ENCODE measurements at places on chromosomes 2 and 18. TPM values are rescaled to one million over a fixed set of nuclear protein-coding genes. Genes with fewer than 3 reads are reported as not detected.

DNA sequence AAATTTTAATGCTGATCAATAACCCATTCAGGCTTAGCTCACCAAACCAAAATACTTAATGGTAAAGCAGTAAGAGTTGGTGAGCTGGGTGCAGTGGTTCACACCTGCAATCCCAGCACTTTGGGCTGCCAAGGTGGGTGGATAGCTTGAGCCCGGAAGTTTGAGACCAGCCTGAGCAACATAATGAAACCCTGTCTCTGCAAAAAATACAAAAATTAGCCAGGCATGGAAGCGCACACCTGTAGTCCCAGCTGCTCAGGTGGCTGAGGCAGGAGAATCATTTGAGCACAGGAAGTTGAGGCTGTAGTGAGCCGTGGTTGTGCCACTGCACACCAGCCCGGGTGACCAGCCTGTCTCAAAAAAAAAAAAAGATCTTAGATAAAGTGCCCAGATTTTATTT, 35.7 kb upstream of the MPP4 start:
- DNase-seq = no peak

Gene IL1A
- not detected for total RNA-seq

Gene OR6B2
- total RNA-seq = not detected

DNA sequence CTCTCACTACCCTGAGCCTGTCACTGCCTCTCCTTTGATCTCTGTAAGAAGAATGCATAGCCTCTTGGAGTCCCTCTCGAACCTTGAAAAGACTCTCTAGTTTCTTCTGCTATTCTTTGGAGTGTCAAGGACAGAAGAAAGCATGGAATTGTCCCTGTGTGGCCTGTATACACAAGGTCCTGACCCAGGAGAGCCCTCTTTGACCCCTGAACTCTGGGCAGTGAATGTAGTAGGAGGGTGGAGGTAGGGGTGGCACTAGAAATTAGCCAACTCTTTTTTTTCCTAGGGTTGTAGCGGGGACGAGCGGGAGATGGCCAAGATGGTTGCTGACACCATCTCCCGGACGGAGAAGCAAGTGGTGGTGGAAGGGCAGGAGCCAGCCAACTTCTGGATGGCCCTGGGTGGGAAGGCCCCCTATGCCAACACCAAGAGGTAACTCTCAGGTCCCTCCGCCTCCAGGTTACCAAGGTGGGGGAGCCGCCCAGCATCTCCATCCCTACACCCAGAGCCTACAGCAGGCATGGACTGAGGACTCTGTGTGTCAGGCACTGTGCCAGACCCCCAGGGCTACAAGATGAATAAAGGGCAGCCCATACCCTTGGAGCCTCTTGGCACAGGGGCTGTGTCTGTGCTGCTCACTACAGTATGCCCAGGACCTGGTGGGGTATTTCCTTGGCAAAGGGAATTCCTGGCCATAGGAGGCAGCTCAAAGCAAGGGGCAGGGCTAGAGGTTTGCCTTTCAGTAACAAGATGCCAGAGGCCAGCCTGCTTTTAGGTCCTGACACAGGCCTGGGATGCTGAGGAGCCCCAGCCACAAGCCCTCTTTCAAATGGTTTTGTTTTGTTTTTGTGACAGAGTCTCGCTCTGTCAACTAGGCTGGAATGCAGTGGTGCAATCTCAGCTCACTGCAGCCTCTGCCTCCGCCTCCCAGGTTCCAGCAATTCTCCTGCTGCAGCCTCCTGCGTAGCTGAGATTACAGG, 16.4 kb downstream of the VIL1 start:
- DNase-seq = no peak

GRCh38 chr18:55003695-55004094, 44.4 kb upstream of the CCDC68 start:
- no peak for DNase-seq

DNA sequence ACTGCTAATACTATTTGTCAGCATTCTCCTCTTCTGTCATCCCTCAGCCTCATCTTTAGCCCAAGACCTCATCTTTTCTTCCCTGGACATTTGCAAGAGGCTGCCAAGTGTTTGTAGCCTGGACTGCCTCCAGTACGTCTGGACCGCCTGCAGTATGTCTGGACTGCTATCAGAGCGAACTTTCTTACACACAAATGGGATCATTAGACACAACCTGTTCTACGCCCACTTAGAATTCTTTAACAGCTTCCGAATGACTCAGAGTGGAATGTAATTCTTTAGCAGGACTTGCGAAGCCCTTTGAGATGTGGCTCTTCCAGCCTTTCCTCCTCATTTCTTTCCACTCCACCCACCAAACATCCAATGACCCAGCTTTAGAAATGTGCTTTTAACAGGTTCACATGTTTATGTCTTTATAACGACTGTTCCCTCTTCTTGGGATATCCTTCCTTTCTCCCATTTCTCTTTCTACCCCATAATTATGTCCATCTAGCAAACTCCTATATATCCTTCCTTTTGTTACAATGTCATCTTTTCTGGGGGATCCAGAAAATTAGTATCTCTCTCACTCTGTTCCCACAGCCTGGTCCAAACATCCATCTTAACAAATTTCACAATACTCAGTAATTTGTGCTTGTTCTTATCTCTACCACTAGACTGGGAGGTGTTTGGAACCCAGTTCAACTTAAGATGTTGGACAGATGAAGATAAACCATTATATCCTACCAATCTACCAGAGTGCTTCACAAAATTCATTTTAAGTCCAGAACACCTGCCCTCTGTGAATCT, 171.3 kb upstream of the PGAP1 start:
- no peak for DNase-seq

DNA sequence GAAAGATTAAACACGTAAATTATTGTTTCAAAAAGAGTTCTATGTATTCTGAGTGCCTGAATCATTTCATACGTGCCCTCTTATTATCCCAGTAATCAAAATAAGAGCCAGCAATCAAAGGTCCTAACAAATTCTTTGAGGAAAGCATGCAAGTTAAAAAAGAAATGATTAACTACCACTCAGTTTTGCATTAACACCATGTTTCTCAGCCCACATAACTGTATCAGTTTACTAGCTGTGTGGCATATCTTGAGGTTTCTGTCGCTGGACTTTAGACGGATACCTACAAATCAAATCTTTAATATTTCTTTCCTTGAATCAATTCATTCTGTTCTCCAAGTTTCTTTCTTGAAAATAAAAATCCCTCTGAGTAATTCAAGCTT, 668.9 kb upstream of the CHAC2 start:
- no peak for DNase-seq

DNA sequence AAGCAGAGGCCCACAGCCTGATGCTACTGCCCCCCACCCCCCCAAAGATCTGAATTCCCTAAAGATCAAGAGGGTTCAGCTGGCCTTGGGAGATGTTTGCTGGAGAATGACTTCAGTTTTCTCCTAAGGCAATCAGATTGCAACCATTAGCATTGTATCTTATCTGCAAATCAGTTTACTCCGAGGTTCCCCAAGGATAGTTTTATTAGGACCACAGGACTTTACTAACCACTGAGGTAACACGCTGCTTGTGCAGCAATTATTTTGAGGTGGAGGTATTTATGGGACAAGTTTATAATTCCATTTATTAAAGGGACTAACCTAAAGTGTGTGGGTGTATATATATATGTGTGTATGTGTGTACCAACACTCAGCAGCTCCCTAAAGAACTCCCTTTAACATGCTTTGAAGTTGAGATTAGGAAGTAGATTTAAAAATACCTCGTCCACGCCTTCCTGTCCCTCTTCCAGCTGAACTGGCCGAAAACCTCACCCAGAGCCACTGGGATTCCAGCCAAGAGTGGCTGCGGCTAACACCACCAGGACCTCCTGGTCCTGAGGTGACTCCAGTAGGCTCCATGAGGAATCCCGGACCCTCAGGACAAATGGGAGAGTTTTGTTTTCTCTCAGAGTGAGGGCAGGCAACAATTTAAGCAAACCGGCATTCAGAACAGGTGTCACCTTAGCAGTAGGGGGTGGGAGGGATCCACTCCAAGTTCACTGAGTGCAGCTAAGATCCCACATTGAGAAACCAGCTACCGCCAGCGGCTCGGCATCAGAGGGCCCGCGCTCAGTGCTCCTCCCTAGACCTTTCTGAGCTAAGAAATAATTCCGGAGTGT, 3.0 kb upstream of the DLX1 start:
- DNase-seq = no peak

Gene DYSF
- 68.8 TPM for total RNA-seq

Gene CERKL
- not detected for total RNA-seq

DNA sequence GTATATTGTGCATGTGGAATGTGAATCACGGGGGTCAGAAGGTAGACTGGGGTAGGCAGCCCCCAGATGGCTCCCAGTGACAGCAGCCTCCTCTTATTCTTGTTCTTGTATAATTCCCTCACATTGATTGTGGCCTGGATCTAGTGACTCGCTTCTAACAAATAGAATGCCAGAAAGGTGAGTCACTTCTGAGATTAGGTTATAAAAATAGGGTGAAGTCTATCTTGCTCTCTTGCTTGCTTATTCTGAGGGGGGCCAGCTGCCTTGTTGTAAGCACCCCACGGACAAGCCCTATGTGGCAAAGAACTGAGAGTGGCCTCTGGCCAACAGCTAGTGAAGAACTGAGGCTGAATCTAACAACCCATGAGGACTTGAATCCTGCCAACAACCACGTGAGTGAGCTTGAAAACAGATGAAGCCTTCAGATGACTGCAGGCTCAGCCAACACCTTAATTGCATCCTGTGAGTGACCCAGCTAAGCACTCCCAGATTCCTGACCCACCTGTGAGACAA, 15.6 kb upstream of the RMND5A start:
- no peak for DNase-seq

GRCh38 chr2:241771286-241772062, 5.1 kb upstream of the GAL3ST2 start:
- DNase-seq = peak; percentile 80

Gene MEP1B
- not detected for total RNA-seq

- DNase-seq = no peak
These were observed 2012.5 kb upstream of the LRRTM1 start for GRCh38 chr2:82317012-82317411.

DNA sequence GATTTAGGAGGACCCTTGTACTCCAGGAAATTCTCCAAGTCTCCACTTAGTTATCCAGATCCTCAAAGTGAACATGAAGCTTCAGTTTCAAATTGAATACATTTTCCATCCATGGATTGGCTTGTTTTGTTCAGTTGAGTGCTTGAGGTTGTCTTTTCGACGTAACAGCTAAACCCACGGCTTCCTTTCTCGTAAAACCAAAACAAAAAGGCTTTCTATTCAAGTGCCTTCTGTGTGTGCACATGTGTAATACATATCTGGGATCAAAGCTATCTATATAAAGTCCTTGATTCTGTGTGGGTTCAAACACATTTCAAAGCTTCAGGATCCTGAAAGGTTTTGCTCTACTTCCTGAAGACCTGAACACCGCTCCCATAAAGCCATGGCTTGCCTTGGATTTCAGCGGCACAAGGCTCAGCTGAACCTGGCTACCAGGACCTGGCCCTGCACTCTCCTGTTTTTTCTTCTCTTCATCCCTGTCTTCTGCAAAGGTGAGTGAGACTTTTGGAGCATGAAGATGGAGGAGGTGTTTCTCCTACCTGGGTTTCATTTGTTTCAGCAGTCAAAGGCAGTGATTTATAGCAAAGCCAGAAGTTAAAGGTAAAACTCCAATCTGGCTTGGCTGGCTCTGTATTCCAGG, at the start of gene CTLA4:
Gene CTLA4, plus strand, starts transcription at position 211 of the 640 bp plus-strand sequence. Its CDS starts 172 bp downstream, at position 383.
- DNase-seq = no peak

Gene TUBB8B
- total RNA-seq = not detected

Measured in osteocyte (in vitro differentiated cells).